ENCODE measurements at places on chromosomes 3 and 15.

- no peak for DNase-seq
Measured at GRCh38 chr3:31996195-31996594, 14.6 kb downstream of the ZNF860 start.

GRCh38 chr15:59522988-59523461 lies 85.0 kb downstream of the FAM81A start:
- DNase-seq, result no peak

- DNase-seq, result no peak
Measured at GRCh38 chr15:83208367-83208661, 691 bp upstream of the HDGFL3 start.

DNA sequence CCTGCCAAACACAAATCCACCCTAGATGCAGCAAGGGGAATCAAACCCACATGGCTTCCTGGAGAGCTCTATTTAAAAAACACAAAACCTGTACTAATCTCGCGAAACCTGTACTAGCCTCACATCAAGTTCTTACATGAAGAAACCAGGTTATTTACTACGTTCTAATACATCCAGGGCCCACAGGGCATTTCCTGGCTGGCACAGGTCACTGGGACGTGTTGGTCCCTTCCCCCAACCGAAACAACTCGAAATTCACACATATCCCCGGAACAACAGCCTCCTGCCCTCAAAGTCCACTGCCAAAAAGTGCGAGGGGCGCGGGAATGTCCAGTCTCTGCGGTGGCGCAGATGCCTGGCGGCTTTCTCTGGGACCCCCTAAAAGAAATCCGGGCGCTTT lies 955 bp downstream of the CDCP1 start:
- no peak for DNase-seq

- no peak for DNase-seq
Measured at GRCh38 chr3:132563420-132564069, 33.5 kb upstream of the ACKR4 start.

DNA sequence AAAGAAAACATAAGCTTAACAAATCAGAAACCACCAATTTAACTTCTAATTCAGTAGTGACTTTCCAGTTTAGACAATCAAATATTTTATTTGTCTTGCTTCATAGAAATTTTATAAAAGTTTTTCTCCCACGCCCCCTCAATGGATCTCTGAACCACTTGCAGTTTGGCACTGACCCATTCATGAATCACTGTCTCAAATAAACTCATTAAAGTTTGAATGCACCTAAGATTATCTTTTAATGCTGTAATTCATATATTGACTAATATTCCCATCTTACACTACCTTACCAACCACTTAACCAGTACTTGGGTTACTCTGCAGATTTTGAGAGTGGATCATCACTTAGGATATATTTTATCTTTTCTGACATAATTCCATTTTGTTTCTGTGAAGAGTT lies 880.2 kb downstream of the OTOL1 start:
- no peak for DNase-seq
